NCI-H1105 (cell line): ENCODE measurements at places on chromosomes 11 and 22.

- no peak for DNase-seq
Measured at GRCh38 chr22:23250785-23251363, 70.6 kb downstream of the BCR start.

- no peak for DNase-seq
Measured at GRCh38 chr11:33479231-33479630, 221.4 kb downstream of the C11orf91 start.

DNA sequence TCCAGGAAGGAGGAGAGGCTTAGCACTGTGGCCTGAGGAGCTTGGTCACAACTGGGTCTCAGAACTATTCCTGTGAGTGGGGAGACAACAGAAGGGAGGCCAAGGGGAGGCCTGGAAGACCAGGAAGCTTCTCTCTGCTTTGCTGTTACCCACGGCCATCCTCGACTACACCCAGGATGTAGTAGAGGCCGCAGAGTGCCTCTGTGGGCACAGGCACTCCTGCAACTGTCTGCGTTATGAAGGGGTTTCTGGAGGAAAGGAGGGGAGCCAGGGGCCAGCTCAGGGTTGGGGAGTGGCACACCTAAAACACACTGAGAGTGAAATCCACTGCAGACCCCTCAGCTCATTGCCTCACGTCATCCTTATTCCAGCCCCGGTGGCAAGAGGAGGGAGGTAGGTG is 3.8 kb upstream of the MFRP start:
- no peak for DNase-seq

DNA sequence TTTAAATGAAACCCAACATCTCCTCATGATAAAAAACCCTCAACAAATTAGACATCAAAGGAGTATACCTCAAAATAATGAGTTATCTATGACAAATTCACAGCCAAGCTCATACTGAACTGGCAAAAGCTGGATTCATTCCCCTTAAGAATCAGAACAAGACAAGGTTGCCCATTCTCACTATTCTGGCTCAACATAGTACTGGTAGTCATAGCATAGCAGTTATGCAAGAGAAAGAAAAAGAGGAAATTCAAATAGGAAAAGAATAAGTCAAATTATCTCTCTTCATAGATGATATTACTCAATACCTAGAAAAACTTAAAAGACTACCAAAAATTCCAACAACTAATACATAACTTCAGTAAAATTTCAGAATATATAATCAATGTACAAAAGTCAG is 29.4 kb upstream of the XKR3 start:
- DNase-seq: no peak

- DNase-seq: no peak
Measured at GRCh38 chr11:64224151-64224890, 1.7 kb downstream of the TRPT1 start.
